ENCODE measurements at places on chromosomes 5 and 9. TPM values are rescaled to one million over a fixed set of nuclear protein-coding genes. Genes with fewer than 3 reads are reported as not detected.

LTC4S gene
- not detected for total RNA-seq

INSL4 gene
- not detected for total RNA-seq

CEL gene
- 0.57 TPM for total RNA-seq

LEAP2 gene
- 0.77 TPM for total RNA-seq

GFI1B gene
- total RNA-seq = 0.06 TPM

TNFSF15 gene
- total RNA-seq = 0.06 TPM

SH3PXD2B gene
- total RNA-seq = 23.1 TPM

PRR16 gene
- total RNA-seq = 34.1 TPM

OMD gene
- total RNA-seq = 0.06 TPM

FOXD4L4 gene
- 0.06 TPM for total RNA-seq

RASEF gene
- not detected for total RNA-seq

TSSK1B gene
- total RNA-seq = 0.52 TPM

SLC25A2 gene
- total RNA-seq = not detected

PFN3 gene
- not detected for total RNA-seq

TAF11L5 gene
- total RNA-seq = not detected

CNTFR gene
- not detected for total RNA-seq

GM2A gene
- 29.6 TPM for total RNA-seq

Measured in LHCN-M2 (cell line).